ENCODE measurements at places on chromosomes 4 and X.

DNA sequence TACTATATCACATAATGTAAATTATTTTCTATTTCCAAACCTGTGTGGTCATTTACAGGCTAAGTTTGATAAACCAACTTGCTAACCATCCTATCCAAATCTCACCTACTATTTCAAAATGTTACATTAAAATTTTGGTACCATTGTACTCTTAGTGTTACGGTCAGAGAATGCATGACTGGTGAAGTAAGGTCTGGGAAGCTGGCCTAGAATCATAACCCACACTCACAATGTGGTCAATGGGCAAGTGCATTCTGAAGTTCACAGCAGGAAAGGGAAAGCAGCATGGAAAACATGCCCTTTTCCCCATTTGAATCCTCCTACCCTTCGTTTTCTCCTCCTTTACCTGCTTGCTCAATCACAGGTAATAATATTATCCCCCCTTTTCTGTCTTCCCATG is 54.4 kb downstream of the PPP3CA start:
- DNase-seq, result no peak

DNA sequence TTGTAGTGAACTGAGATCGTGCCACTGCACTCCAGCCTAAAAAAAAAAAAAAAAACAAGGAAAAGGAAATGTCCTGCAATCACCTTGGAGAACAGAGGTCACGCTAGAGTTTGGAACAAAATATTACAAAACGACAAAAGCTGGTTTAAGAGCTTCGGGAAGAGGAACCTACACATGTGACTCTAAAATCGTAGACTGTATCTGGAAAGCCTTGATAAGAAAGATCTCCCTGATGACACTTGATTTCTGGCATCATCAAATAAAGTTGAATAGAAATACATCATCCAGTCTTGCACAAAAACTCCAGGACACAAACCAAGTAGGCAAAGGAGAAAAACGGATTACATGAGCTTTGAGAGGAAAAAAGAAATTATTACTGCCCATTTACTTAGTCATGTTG is 31.1 kb upstream of the DOCK11 start:
- no peak for DNase-seq

- DNase-seq, result no peak
Observed at GRCh38 chrX:41047878-41048534, 37.2 kb upstream of the USP9X start.

- no peak for DNase-seq
Observed at GRCh38 chr4:76951672-76952010, 2.1 kb downstream of the SEPTIN11 start.

DNA sequence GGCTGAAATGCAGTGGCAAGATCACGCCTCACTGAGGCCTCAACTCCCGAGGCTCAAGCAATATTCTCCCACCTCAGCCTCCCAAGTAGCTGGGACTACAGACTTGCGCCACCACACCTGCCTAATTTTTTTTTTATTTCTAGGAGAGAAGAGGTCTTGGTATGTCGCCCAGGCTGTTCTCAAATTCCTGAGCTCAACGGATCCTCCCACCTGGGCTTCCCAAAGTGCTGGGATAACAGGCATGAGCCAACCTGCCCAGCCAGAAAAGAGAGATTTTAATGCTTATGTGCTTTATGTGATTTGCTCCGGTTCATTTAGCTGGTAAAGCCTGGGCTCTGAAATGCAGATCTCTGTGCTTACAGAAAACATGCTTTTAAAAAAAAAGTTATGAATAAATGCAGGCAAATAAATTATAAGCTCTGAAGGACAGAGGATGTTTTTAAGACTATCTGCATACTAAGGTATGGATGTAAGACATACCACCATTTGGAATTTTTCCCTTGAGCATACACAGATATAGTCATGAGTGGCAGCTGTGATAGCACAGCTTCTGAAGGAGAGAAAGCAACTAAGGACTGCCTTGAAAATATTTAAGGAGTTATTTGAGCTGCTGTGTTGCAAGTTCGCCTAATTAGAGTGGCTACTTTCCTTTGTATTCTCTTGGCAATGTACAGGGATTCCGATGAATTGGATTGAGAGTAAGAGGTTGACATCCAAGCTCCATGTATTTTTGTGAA is 13.8 kb downstream of the GUCY1B1 start:
- no peak for DNase-seq

GRCh38 chr4:30721185-30722091 is 1.3 kb downstream of the PCDH7 start:
- no peak for DNase-seq

DNA sequence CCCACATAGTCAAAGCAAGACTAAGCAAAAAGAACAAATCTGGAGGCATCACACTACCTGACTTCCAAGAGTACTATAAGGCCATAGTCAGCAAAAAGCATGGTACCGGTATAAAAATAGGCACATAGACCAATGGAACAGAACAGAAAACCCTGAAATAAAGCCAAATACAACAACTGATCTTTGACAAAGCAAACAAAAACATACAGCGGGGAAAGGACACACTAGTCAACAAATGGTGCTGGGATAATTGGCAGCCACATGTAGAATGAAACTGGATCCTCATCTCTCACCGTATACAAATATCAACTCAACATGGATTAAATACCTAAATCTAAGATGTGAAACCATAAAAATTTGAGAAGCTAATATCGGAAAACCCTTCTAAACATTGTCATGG is 819.3 kb upstream of the FRG1 start:
- no peak for DNase-seq

GRCh38 chr4:109429545-109429944 is 4.1 kb upstream of the SEC24B start:
- no peak for DNase-seq

- no peak for DNase-seq
Observed at GRCh38 chr4:140662082-140662869, 93.5 kb upstream of the UCP1 start.

- no peak for DNase-seq
Observed at GRCh38 chrX:152072236-152072635, 66.1 kb downstream of the MAGEA10 start.

GRCh38 chr4:75016472-75016871 is 83.6 kb downstream of the PARM1 start:
- no peak for DNase-seq

GRCh38 chrX:140711894-140712293 is 2.3 kb downstream of the LINC00632 start:
- DNase-seq, result no peak

GRCh38 chr4:141548791-141549190 is 87.6 kb upstream of the IL15 start:
- DNase-seq, result no peak

GRCh38 chr4:146238107-146238506 is 23.8 kb downstream of the REELD1 start:
- no peak for DNase-seq

- DNase-seq, result no peak
Observed at GRCh38 chrX:134426281-134426680, 33.7 kb upstream of the HPRT1 start.

DNA sequence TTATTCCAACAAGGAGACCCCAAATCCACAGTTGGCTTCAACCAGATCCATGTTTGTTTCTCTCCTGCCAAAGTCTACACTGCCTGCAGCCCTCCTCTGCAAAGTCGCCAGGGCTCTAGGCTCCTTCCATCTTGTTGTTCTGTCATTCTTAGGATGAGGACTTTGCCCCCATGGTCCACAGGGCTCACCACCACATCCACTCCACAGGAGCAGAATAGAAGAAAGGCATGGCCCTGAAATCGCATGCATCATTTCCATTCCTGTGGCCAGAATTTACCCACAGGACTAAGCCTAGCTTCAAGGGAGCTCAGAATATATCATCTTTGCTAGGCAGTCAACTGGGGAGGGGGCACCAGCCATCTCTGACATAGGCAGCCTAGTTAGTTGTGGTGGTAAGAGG is 254.7 kb downstream of the FBXW7 start:
- no peak for DNase-seq

- DNase-seq, result no peak
Observed at GRCh38 chr4:25424539-25425228, 47.6 kb downstream of the ANAPC4 start.

- DNase-seq, result no peak
Observed at GRCh38 chr4:159401791-159402380, 299.0 kb downstream of the RAPGEF2 start.

- no peak for DNase-seq
Observed at GRCh38 chrX:138908577-138908976, 197.1 kb upstream of the FGF13 start.

- peak; percentile 1 for DNase-seq
Observed at GRCh38 chrX:18390941-18391538, 34.4 kb upstream of the CDKL5 start.

GRCh38 chr4:55355555-55355954 is 9.5 kb downstream of the SRD5A3 start:
- no peak for DNase-seq

GRCh38 chr4:13989501-13989900 is 362.0 kb upstream of the BOD1L1 start:
- DNase-seq, result no peak

DNA sequence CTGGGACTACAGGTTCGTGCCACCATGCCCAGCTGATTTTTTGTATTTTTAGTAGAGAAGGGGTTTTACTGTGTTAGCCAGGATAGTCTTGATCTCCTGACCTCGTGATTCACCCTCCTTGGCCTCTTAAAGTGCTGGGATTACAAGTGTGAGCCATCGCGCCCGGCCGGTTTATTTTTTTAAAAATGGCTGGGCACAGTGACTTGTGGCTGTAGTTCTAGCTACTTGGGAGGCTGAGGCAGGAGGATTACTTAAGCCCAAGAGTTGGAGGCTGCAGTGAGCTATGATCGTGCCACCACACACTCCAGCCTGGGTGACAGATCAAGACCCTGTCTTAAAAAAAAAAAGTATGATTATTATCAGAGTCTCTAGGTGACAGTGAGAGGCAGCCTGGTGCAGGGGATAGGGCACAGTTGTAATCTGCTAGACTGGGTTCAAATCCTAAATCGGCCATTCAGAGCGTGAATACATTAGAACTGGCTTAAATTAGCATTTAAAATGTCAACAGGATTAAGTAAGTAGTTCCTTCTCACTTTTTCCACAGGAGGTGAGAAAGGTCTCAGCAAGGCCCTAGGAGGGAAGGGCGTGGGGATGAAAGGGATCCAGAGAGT is 435 bp upstream of the MGST2 start:
- no peak for DNase-seq

GRCh38 chr4:10158333-10158942 is 41.8 kb upstream of the WDR1 start:
- peak; percentile 33 for DNase-seq

DNA sequence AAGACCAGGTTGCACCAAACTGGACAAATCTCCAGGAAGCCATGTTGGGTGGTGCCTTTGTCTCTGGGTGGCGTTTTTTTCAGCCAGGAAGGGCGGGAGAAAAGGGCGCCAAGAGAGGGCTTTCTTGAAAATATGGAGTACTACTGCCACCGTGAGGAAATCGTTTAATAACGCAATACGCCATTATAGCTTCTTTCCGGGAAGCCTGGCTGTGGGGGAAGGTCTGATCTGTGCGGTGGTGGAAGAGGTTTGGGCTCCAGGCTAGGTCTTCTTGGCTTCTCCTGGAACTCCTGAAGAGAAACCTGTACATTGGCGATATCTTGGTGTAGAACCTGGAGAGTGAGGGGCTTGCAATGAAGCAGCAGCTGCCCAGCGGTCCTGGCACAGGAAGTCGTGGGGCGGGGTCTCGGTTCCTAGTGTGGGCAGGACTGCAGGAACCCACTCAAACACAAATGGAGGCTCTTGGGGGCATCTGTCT is 202.7 kb downstream of the OR13H1 start:
- DNase-seq, result peak; percentile 27

- DNase-seq, result no peak
Observed at GRCh38 chr4:140188975-140189374, 35.0 kb upstream of the MAML3 start.

GRCh38 chr4:71126719-71127118 is 133.3 kb downstream of the DCK start:
- no peak for DNase-seq

DNA sequence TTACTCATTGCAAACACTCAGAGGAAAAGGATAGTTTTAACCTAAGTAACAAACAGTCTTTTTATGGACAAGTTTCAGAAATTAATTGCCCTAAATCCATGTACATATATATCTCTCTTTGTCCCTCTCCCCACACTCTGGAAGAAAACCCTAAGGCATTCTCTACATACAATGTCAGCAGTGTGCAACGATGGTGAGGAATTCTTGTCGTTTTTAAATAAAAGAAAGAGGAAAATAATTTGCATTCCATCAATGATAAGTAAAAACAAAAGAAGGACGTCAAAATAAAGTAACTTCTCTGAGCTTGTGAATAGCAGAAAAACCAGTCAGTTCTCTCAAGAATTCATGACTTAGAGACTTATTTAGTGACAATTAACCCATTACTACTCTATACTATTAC is 550.5 kb upstream of the DIPK2B start:
- DNase-seq, result peak; percentile 9

- no peak for DNase-seq
Observed at GRCh38 chrX:9797384-9798360, 11.4 kb downstream of the SHROOM2 start.

- DNase-seq, result no peak
Observed at GRCh38 chr4:10688022-10688421, 3.5 kb upstream of the CLNK start.

GRCh38 chrX:140065961-140066662 is 100.8 kb upstream of the CXorf66 start:
- DNase-seq, result no peak

GRCh38 chr4:113823291-113823659 is 61.7 kb upstream of the CAMK2D start:
- no peak for DNase-seq

- DNase-seq, result no peak
Observed at GRCh38 chr4:83560523-83560922, 24.6 kb downstream of the GPAT3 start.

DNA sequence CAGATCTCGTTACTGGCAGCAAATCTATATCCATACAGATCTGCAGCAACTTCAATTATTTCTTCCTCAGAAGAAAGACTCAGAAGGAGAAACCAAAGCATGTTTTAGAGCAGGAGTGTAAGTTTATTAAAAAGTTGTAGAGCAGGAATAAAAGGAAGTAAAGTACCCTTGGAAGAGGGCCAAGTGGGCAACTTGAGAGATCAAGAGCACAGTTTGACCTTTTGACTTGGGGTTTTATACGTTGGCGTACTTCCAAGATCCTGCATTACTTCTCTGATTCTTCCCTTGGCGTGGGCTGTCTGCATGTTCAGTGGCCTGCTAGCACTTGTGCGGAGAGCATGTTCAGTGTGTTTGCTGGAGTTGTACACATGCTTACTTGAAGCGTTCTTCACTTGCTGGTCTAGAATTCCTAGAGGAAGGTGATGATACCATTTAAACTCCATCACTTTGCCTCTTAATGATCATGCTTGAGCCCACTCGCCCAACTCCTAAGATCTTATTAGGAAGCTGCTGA is 1114.7 kb upstream of the PABPC4L start:
- DNase-seq, result no peak

- DNase-seq, result no peak
Observed at GRCh38 chr4:17103231-17103630, 204.8 kb upstream of the LDB2 start.

Measured in NCI-H1048 (cell line).